ENCODE measurements at places on chromosomes 7 and 10.

- DNase-seq: no peak
These were observed 215.8 kb downstream of the FOXP2 start for GRCh38 chr7:114630201-114630990.

- peak; percentile 59 for DNase-seq
These were observed 142.2 kb upstream of the VWC2 start for GRCh38 chr7:49631071-49631815.

DNA sequence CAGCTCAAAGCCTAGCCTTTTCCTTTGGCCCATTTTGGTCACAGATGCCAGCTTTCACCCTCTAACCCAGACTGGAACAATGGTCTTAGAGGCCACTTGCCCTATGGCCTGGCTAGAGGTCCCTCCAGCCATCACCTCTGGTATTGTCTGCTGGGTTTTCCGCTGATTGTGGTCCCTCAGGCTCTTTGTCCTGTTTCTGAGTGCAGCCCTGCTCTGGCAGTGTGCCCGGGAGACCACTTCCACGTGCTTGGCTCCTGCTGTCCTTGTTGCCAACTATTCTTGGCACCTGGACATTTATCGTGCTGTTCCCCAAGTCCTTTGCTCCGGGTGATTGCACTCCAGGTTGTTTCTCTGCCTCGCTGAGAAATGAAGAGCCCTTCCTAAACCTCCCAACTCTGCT, 53.3 kb upstream of the FAM180A start:
- no peak for DNase-seq

GRCh38 chr10:121648493-121648892, 50.2 kb upstream of the FGFR2 start:
- no peak for DNase-seq

DNA sequence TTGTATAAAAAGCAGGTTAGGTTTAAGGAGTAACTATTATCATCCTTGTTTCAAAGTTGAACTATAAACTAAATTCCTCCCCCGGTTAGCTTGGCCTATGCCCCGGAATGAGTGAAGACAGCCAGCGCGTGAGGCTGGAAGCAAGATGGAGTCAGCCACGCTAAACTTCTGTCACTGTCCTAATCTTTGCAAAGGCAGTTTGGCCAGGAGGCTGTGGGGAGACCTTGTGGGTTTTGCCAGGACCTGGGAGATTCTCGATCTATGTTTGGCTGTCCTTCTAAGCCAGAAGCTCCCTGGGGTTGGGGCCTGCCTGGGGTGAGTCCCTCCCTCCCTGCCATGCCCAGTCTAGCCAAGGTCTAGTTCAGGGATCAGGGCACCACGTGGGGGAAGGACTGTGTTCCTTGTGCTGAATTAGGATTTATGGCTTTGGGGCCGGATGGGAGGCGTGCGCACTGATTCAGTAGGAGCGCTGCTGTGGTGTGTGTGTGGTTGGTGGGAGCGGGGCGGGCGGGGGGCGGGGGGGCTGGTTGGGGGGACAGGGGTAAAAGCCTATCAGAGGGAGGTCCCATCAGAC, 871 bp upstream of the GTF2IRD1 start:
- DNase-seq: no peak

DNA sequence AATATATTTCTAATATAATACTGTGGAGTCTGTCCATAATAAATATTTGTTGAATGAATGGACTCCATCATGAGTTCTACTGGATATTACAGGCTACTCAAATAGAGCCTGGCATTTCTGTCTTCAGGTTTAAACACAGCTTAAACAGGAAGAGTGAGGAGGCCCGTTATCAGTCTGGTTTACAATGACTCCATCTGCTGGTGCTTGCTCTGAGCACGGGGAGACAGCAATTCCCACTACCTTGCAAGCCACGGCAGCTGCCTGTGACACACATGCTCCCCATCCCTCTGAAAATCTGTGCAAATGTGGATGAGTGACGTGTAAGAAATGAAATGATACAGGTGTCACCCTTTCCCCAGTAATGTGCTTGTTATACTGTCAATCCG, 293.5 kb upstream of the IMMP2L start:
- DNase-seq: no peak
